NCI-H2081 (cell line): ENCODE measurements at places on chromosomes 4 and X.
A peak's percentile ranks its signal among the peaks of the same experiment; 100 is the strongest.

GRCh38 chrX:38799995-38800580, 1.2 kb upstream of the MID1IP1 start:
- DNase-seq: no peak

DNA sequence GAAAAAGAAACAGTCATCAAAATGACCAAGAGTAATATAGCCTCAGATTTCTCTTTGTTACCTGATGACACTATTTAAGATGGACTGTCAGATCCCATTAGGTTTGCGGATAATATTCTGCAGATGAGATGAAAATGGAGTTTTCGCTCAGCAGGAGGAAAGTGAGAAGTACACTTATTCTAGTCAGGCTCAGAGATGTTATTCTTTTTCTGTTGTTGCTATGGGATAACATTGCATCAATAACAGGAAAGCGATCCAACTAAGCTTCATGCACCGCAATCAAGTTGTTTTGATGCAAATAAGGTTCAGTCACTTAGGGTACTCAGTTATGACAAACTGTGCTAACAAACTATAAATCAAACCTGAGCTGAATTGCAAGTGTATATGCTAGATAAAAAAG, 415.0 kb downstream of the CCSER1 start:
- peak; percentile 8 for DNase-seq

DNA sequence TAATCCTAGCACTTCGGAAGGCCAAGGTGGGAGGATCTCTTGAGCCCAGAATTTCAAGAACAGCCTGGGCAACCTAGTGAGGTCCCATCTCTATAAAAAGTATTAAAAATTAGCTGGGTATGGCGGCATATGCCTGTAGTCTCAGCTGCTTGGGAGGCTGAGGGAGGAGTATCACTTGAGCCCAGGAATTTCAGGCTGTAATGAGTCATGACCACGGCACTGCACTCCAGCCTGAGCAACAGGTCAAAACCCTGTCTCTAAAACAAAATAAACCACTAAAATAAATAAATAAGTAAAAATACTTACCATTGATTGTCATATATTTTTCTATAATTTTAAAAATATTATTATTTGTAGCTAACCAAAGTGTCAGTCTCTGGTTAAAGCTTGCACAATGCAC, 315.6 kb upstream of the SMIM31 start:
- DNase-seq: no peak

- DNase-seq: no peak
Observed at GRCh38 chr4:3124070-3124767, 49.7 kb downstream of the HTT start.

DNA sequence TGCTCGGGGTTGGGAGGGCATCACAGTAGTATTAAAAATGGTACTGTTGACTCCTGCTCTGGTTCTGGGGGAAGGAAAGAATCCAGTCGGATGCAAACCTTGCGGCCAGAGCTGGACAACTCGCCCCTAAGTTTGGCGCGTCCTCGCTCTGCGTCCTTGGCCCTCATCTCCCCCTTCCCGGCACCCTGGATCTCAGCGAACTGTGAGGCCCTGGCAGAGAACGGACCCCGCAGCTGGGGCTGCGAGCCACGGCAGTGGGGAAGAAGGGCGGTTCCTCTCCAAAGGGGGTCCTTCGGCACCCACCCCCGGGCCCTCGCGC, 14.0 kb downstream of the ARHGEF6 start:
- no peak for DNase-seq

DNA sequence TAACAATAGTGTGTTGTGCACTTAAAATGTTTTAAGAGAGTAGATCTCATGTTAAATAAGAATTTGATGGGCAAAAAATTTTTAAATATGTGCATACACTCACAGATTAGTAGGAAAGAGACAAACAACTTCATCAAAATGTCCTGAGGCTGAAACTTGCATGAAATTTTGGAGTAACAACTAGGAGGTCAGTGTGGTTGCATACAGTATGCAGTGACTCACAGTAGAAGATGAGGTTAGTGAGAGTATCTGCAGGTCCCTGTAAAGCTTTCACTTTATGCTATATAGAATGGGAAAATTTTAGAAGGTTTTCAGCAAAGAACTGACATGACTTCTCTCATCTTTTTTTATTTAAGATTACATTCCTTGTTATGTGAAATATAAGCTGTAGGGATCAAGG, 453.1 kb upstream of the KLHL4 start:
- DNase-seq: no peak

GRCh38 chrX:13051529-13052172, 7.2 kb upstream of the FAM9C start:
- DNase-seq: peak; percentile 22

DNA sequence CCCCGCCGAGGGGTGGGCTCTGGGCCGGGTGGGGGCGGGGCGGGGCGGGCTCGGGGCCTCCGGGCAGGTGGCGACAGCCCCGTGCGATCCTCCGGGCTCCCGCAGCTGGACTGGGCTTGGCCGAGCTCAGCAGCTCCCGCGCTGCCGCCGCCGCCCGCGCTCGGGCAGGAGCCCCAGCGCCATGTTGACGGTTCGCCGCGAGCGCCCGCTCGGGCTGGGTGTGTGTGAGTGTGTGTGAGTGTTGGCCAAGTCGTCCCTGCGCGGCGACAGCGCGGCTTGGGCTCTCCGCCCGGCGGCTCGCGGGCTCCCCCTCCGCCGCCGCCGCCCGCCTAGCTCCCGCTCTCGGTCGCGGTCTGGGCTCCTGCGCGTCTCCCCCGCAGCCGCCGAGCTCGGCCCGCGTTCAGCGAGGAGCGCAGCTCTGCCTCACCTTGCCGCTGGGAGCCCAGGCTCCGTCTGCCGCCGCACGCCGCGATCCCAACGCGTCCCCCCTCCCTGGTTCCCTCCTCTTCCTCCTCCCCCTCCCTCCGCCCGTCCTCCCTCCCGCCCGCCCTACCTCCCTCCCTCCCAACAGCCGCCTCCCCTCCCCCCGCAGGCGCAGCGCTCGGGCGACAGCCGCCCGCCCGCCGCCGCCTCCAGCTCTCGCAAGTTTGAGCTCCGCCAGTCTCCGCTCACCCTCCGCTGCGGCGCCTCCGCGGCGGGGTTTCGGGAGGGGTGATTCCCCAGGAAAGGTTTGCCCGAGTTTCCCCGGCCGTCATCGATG, at the start of gene BCOR:
TSS of gene BCOR (minus strand) at position 455 of the 760 bp plus-strand sequence. CDS start 20,029 bp downstream, outside the sequence.
- peak; percentile 60 for DNase-seq

DNA sequence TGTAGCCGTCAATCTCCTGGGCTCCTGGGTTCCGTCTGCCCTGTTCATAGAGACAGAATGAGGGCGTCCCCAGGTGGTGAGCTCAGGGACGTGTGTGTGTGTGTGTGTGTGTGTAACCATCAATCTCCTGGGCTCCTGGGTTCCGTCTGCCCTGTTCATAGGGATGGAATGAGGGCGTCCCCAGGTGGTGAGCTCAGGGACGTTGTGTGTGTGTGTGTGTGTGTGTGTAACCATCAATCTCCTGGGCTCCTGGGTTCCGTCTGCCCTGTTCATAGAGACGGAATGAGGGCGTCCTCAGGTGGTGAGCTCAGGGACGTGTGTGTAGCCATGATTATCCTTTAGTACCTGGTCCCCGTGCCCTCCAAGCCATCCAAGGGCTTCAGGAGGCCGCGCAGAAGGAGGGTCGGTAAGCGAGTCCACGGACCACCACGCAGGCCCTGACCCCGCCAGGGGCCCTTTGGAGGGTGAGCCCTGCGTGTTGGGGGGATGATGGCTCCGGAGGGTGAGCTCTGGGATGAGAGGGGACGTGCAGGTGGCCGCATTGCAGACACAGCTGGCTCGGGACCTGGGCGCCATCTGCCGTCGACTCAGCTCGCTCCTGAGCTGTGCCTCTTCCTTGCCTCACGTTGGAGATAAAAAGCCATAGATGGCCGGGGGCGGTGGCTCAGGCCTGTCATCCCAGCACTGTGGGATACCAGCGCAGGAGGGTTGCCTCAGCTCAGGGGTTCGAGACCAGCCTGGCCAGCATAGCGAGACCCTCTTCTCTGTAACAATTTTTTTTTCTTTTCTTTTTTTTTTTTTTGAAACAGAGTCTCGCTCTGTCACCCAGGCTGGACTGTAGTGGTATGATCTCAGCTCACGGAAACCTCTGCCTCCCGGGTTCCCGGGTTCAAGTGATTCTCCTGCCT, 5.4 kb upstream of the GTPBP6 start:
- DNase-seq: no peak

DNA sequence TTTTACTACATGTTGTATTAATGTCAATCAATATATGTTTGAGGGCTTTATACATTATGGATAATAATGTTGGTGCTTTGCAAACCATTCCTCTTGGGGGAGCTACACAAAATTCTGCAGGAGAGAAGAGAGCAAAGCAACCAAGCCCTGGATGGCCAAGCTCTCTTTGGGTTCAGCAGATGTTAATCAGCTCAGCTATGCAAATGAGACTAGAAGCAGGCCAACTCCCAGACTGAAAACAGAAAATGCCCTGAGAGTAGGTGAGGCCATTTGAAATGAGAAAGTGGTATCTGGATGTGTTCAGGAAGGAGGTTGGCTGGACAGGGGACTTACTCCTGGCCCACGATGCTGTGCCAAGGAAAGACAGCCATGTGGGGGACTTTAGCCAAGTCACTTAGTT, 387.0 kb downstream of the BCOR start:
- DNase-seq: no peak

- no peak for DNase-seq
Observed at GRCh38 chrX:39728025-39728424, 369.7 kb downstream of the BCOR start.

DNA sequence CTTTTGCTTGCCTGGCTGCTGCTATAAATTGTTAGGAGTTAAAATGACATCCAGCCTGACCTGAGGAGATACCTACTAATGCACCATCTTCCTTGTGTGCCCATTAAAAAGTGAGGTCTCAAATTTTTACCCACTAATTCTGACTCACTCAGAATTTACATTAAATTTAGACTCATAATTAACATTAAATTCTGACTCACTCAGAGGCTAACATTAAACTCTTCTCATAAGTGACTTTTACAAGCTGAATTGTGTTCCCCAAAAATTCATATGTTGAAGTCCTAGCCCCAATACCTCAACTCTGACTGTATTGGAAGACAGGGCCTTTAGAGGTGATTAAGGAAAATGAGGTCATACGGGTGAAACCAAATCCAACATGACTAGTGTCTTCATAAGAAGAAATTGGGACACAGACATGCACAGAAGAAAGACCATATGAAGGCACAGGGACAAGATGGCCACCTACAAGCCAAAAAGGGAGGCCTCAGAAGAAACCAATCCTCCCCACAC, 11.8 kb downstream of the CASP6 start:
- DNase-seq: no peak

DNA sequence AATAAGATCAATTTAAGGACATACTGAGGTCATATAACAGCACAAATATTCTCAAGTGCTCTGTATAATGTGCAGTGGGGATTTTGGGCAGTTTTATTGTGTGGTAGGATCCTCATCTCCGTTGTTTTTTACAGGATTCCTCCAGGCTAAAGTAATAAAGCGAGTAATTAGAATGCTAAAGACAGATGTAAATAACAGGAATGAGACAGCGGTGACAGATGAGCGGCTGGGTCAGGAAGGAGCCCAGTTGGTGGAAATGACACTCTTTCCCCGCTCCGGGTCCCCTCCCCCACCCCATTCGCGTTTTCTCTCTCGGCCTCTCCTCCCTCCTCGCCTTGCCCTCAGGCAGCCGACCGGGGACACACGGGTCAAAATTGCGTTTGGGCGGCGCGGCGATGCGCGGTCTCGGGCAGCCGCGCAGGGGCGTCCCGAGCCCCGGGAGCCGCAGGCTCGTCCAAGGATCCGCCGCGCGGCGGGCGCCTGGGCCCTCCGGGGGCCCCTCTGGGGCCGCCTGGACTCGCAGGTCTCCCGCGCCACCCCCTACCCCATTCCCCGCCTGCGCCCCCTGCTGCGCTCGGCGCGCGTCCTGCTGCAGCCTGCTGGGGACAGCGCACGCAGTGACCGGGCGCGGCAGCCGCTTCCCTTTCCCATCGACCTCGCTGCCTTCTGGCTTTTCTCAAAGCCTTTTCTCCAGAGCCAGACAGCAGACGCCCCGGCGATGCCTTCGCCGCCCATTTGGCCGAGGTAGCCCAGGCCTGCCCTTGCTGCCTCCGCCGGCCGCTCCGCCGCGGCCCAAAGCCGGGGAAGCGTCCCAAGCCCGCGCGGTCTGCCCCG, 16.2 kb downstream of the POU4F2 start:
- no peak for DNase-seq

DNA sequence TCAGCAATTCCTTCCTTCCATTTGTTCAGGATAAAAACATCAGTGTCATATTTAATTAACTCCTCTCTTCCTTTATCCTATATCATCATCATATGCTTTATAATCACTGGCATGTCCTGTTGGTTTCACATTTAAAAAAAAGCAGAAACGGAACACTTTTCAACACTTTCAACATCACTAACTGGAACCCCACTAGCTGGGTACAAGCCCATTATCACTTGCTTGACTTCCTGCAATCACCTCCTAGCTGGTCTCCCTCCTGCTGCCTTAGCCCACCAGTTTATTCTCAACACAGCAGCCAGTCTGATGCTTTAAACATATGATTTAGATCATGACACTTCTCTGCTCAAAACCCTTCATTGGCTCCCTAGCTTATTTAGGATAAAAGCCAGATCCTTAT, 116.4 kb upstream of the LSM6 start:
- DNase-seq: no peak

DNA sequence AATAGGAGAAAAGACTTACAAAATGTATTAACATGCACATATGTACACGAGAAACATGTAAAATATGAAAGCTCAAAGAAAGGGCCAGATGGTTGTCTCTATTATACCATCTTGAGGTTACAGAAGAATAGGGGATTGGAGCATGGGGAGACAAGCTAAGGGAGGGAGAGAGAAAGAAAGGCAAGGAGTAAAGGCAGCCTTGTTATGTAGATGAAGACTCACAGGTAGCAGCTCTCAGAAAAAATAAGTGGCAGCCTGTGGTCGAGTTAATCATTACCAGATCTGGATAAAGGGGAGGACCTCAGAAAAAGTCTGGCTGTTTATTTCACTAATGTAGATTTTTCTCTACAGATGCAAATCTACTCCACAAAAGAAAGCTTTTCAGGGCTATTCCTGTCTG, 26.6 kb upstream of the PPP1R2C start:
- no peak for DNase-seq

DNA sequence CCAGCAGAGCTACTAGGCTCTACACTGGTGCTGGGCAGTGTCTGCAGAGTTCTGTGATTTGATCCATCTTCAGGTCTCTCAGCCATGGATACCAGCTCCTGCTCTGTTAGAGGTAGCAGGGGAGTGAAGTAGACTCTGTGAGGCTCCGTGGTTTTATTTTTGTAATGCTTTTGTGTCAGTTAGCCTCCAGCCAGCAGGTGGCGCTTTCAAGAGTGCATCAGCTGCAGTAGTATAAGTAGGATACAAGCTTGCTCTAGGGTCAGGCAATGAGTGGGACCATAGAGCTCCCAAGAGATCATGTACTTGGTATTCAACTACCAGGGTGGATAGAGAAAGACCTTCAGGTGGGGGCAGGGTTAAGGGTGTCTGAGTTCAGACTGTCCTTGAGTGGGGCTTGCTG, 362.5 kb upstream of the TRAM1L1 start:
- no peak for DNase-seq

GRCh38 chrX:45851434-45851991, 650.8 kb upstream of the DIPK2B start:
- peak; percentile 51 for DNase-seq

GRCh38 chr4:152052451-152053057, 291.7 kb upstream of the GATB start:
- no peak for DNase-seq
